ENCODE measurements at places on chromosomes 7 and 10.

- DNase-seq, result no peak
Measured at GRCh38 chr10:110153396-110153795, 54.0 kb upstream of the MXI1 start.

DNA sequence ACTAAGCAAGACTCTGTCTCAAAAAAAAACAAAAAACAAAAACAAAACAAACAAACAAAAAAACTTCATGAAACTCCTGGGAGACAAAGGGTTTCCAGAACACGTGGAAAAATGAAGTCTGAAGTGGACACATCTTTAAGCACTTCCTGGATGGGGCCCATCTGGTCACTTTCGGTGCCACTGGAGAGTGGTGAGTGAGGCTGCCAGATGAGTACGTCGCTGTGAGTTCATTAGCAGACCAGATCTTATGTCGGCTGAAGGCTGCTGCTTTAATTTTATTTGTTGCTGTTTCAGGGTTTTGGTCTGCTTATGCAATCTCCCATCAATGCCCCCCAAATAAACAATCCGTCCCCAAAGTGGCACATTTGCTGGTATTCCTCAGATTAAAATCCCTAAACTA is 64.4 kb downstream of the NPTX2 start:
- no peak for DNase-seq

- DNase-seq, result peak; percentile 17
Measured at GRCh38 chr7:18495412-18496340, at the start of gene HDAC9. Gene HDAC9, plus strand, starts transcription at chr7:18495749. Its CDS starts 554 bp downstream, at chr7:18496303.

DNA sequence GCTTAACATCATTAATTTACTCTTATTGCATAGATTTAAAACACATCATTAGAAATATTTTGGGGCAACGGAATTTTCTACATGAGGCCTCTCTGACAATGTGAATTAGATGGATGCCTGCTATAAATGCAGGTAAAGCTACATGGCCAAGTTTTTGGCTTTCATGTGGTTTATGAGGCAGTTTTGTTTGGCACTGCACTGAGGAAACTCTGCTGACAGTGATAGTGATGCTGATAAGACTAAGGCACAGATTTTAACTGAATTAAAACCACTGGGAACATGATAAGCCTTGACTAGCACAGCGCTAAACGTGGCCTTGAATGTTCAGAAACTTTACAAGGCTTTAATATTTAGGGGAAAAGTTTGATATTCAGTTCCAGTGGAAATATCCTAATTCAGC is 114.3 kb upstream of the NOBOX start:
- DNase-seq, result no peak

DNA sequence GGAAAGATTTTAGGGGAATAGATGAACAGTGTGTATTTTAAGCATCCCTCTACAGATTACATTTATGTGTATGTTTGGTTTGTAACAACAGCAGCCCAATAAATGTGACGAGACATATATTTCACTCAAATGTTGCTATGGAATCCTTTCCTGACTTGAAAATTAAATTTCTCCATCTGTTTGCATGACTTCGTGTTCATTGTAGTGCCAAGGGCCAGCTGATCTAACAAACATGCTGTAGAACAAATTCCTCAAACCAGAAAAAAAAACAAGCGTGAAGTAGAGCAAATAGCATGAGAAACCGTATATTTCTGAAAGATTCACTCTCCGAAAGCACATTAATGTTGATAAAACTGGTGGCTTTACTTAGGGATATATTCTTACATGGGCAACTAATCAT is 87.8 kb downstream of the NRCAM start:
- DNase-seq, result no peak

DNA sequence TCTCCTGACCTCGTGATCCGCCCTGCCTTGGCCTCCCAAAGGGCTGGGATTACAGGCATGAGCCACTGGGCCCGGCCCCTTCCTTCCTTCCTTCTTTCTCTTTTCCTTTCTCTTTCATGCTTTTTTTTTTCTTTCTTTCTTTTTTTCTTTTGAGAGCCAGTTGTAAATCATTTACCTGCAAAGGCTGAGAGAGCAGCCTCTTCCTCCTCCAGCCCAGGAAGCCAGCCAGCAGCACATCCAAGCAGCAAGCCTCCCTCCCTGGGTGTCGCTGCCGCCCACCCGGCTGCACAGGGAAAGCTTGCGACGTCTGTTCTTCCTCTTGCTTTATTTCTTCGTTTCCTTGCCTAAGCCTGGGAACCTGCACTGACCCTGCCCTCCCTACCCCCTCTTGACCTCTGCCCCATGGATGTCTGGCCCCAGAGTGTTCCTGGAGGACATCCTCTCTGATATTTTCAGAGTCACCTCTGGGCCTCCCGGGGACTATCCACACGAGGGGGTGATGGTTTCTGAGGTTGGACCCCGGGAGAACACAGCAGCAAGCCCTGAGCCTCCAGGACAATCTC is 62.8 kb upstream of the MYL10 start:
- no peak for DNase-seq

DNA sequence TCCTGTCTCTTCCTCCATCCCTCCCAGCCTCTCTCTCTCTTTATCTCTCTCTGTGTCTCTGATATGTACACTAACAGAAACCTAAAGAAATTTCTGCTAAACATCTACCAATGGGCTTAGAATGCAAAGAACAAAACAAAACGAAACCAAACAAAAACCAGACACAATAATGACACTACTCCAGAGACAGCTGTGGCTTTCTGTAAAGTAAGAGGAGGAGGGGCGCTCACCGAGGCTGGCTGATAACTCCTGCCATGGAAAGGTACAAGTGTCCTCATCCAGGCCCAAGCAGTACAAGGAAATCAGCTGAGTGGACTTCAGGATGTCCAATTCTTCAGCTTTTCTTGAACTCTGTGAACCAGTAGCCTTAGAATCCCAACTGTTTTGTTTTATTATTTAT is 70.4 kb upstream of the FZD8 start:
- no peak for DNase-seq

DNA sequence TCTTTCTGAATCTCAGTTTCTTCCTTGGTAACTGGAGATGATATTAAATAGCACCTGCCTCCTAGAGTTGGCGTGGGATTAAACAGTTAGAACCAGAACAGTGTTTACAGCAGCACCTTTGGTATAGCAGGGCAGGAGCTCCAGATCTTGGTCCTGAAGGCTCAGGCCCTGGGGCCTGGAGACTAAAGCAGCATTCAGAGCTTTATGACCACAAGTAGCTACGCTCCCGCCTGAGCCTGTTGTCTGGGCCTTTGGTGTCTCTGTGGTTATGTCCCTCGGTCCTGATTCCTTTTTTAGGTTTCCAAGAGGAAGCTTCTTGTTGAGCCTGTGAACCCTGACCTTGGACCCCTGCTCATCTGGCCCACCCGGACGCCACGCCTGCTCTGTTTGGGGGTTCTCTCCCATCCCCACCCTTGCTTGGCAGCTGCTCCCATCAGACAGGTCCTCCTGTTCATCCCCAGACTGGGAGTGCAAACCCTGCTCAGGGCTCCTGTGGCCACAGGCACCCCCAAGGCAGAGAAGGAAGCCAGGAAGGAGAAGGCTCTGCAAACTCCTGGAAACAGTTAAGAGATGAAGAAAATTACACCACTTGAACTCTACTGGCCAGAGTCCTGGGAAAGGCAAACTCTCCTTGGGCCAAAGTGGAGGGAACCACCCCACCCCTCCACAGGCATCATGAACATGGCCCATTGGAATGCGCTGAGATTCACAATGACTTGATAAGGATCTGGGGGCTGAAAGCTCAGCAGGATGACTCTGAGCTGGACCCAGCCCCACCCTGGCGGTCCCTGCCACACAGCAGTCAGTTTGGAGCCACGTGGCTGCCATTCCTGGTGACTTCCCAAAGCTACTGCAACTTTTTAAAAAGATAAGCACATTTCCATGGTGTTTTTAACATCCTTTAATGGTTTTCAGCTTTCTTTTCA is 50.1 kb upstream of the TMEM72 start:
- no peak for DNase-seq

- DNase-seq, result no peak
Measured at GRCh38 chr10:53477313-53477675, 704.7 kb upstream of the MBL2 start.

- no peak for DNase-seq
Measured at GRCh38 chr7:99943641-99944496, 14.4 kb upstream of the GJC3 start.

DNA sequence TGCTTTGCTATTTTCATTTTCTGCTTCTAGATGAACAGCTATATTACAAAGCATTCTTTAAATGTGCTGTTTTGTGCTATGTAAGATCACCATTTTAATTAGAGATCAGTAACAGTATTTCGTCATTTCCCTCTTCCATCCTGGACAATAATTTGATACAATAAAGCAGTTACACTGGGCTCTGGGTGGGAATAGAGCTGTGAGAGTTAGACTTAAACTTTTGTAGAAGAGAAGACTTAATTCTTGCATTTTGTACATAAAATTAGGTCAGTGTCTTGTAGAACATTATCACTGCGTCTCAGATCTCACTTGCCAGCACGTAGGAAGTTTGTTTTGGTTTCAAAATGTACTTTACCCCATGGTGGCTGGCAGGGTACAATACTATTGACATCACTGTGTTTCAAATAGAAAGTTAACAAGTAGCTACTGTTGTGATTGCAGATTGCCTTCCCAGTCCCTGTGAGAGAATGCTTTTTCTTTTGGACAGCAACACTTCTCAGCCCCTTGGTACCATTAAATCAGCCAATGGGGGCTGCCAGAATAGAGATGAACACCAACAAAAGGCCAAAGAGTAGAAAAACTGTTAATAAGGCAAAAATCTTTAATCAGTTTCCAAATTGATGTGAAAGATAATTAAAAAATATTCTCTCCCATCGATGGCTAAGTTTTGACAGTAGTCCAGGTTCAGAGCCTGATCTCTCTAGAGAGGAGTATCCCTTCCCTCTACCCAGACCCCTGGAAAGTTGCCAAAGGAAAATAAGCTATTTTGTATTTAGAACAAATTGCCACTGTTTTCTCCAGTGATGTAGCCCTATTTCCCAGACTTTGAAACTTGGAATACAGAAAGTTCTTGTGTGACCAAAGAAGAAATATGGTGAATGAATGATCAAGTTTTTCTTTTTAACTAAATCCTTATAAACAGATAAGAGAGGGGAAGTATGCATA is 35.1 kb downstream of the SMNDC1 start:
- DNase-seq, result peak; percentile 26

DNA sequence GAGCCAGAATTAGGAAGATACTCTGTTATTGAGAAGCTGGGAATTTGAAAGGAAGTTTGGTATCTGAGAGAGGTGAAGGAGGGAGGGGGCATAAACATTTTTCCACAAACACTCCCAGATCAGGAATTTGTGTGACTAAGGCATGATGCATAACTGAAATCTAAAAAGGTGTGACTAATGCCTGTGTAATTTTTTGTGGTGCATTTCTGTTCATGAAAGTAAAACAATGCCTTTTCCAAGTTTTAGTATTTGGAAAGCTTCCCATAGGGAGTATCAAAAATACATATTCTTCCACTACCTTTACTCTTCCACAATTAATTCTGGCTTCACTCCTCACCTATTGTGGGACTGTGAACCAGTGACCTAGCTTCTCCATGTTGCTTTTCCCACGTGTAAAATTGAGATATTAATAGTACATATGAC is 56.4 kb upstream of the CAV2 start:
- no peak for DNase-seq

GRCh38 chr7:80918909-80919721 is at the start of gene SEMA3C:
Gene SEMA3C, minus strand, starts transcription at chr7:80919051. Its CDS starts 2,270 bp downstream, at chr7:80916781.
- peak; percentile 35 for DNase-seq

GRCh38 chr10:46551701-46552525 is 4.5 kb downstream of the GPRIN2 start:
- no peak for DNase-seq

DNA sequence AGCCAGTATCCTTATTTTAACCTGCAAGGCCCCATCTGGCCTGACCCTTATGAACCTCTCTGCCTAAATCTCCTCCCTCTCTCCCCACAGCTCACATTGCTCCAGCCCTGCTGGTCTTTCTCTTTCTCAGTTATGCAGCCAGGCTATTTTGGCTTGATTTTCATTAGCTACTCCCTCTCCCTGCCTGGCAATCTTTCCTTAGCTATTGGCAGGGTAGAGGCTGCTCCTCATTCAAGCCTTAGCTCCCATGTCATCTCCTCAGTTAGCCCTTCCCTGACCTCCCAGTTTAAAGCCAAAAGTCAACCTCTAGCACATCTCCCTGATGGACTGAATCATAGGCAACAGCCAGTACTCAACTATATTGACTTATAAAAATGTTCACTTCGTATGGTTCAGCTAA is 214.4 kb upstream of the CELF2 start:
- DNase-seq, result no peak

DNA sequence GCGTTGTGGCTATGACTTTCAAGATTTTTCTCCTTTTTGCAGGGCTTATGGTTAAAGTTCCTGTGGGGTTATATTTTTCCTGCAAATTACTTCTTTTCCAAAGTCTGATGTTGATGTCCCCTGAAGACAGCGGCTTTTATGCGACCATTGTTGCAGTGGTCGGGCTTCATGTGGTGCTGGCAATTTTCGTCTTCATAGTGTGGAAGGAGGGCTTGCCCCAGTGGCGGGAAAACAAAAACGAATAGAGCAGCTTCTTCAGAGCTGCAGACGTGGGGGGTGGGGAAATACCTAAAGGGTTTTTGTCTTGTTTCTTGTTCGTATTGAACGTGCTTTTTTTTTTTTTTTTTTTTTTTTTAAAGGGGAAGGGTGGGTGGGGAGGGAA is 53.8 kb downstream of the MCMBP start:
- no peak for DNase-seq

DNA sequence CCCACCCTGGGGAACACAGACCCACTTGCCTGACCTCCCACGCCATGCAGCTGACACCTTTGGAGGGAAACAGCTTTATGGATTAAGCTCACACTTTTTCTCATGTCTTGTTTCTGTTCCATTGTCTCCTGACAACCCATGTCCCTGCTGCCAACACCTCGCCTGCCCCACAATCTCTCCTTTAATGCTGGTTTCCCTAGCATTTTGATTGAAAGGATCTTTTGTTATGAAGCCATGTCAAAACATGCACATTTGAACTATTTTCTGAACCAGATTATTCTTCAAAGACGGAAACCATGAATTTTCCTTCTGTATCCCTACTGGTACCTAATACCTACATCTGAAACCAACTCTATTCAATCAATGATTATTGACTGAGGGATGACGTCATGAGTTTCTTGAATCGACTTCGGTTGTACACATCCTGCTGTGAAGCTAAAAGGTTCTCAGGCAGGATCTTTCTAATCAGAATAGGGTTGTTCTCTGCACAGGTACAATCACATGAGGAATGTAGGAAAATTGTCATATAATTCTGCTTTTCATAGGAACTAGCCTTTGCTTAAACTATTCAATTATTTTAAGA is 106.2 kb upstream of the NEBL start:
- no peak for DNase-seq

GRCh38 chr10:133444342-133445267 is 9.1 kb upstream of the SCART1 start:
- DNase-seq, result no peak

- DNase-seq, result no peak
Measured at GRCh38 chr10:118112543-118113125, 65.9 kb upstream of the RAB11FIP2 start.

GRCh38 chr10:114638821-114639625 is 19.1 kb downstream of the ABLIM1 start:
- no peak for DNase-seq

GRCh38 chr7:10770176-10770575 is 203.5 kb upstream of the PHF14 start:
- DNase-seq, result no peak

- no peak for DNase-seq
Measured at GRCh38 chr10:107451047-107451446, 286.5 kb upstream of the SORCS1 start.
